ENCODE measurements at places on chromosomes 16 and 17.
A peak's percentile ranks its signal among the peaks of the same experiment; 100 is the strongest.

DNA sequence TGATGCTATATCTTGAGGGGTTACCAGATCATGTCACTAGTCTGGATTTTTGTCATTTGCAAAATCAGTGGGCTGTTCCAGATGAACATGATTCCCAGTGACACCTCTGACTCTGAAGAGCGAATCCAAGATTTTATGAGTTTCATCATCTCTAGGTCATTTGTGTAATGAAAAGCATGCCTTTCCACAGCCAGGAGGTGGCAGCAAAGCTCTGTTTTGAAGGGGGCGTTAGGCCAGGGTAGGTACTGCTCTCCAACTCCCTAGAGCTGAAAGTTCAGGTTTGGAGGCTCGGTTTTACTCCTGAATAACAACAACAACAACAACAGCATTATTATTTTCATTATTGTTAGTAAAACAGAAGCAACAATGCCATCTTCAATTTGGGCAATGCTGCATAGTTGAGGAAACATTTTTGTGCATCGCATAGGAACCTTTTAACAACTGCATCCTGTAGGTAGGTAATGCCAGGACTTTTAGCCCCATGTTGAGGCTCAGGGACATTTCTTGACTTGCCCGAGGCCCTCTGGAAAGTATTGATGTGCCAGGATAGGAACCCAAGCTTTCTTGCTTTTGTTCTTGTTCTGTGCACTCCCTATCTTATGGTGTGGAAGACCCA is 77.0 kb downstream of the MYH13 start:
- no peak for DNase-seq

DNA sequence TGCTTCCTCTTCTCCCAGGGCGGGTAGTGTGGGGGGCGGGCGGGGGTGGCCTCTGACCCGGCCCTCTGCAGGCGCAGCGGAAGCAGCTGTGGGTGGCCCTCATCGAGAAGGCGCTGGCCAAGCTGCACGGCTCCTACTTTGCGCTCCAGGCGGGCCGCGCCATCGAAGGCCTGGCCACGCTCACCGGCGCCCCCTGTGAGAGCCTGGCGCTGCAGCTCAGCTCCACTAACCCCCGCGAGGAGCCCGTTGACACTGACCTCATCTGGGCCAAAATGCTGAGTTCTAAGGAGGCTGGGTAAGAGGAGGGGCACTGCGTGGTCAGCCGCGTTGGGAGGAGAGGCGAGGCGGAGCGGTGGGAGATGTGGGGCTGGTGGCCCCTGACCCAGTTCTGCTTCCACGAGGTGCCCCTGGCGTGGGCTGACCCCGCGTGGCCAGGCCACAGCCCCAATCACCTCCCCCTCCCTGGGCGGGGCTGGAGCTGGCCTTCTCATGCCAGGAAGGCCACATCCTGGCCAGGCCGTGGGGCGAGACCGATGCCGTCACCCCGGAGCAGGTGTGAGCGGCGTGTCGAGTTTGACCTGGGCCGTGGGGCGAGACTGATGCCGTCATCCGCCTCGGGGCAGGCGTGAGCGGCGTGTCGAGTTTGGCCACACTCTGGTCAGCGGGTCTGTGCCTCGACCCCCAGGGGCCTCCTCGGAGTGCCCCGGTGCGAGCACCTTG is 10.5 kb upstream of the PRR35 start:
- no peak for DNase-seq

GRCh38 chr17:44546671-44547606 is 10.3 kb upstream of the FZD2 start:
- no peak for DNase-seq

DNA sequence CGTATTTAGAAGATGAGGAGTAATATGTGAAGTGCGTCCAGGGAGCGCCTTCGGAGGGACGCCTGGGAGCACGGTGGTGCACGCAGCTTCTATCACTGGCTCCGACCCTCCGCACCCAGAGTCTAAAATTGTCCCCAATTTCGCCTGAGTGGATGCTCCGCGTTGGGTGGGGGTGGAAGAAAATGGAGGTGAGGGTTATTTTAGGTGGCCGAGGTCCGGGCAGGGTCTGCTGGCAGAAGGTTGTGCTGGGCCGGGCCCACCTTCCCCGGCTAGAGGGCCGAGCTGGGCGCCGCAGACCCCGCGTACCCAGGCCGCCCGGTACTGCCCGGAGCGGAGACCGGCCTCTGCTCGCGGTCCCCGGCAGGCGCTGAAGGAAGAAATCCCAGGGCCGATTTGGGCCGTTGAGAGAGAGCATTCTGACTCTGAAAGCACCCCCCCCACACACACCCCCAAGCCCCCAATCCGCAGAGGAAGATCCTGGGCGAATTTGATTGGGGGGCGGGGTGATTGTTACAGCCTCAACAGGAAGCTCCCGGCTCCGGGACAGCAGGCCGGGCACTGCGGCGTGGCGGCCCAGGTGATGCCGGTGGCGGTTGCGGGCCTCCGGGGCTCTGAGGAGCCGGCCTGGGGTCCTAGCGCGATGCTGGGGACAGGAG is 3.0 kb downstream of the BAHCC1 start:
- DNase-seq = no peak

DNA sequence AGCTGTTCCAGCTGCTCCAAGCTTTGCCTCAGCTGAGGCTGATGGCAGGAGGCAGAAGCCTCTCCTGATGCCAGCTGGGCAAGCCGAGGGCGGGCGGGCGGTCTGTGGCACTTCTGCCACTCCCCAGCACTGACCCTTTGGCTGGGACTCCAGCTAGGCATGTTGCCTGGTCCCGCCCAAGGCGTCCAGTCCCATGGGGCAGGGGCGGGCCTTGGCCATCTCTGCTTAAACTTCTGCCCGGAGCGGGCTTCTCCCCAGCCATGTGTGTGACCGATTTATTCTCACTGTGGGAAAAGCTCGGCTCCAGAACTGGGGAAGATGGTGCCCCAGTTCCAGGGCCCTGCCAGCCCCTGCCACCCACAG is 349.1 kb downstream of the SEC14L1 start:
- no peak for DNase-seq

DNA sequence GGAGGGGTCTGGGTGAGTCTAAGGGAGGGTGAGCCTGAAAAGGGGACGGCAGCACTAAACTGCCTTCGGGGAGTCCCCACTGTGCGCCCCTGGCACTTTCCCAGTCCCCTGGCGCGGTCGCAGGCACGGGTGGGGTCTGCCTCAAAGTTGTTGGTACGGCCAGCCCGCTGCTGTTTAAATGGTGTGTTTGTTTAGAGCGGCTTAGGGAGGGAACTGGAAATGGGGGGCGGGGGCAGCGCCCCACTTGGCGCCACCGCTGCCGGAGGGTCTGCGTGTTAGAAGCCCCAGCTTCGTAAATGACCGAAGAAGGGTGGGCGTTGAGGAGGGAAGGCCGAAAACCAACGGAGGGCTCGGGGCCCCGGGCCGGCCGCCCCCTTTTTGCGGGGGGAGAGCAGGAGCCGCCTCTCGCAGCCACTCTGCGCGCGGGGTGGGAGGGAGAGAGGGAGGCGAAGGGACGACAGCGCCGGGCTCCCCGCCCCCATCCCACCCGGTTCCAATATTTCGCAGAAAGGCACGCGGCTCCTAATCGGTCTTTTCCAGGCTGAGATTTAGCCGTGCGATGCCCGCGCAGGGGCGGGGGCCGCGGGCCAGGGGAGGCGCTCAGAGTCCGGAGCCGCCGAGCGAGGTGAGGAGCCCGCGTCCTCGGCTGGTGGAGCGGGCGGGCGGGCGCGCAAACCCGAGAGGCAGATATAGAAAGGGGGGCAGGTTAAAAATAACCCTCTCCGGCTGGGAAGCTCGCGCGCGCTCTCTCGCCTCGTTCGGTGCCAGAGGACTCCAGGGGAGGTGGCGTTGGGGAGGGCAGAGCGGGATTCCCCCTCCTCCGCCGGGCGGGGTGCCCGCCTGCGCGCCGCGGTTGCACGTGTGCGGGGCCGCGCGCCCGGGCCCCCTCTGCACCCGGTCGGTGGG is 54.9 kb downstream of the SREBF1 start:
- DNase-seq = no peak

DNA sequence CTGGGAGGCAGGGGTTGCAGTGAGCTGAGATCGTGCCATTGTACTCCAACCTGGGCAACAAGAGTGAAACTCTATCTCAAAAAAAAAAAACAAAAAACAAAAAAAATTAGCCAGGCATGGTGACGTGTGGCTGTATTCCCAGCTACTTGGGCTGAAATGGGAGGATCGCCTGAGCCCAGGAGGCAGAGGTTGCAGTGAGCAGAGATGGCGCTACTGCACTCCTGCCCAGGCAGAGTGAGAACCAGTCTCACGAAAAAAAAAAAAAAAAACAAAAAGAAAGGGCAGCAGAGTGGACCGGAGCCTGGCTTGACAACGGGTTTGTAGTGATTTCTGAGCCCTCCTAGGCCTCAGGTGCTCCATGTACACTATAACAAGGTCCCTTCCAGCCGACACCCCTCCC is 33.1 kb downstream of the PEMT start:
- DNase-seq = no peak

DNA sequence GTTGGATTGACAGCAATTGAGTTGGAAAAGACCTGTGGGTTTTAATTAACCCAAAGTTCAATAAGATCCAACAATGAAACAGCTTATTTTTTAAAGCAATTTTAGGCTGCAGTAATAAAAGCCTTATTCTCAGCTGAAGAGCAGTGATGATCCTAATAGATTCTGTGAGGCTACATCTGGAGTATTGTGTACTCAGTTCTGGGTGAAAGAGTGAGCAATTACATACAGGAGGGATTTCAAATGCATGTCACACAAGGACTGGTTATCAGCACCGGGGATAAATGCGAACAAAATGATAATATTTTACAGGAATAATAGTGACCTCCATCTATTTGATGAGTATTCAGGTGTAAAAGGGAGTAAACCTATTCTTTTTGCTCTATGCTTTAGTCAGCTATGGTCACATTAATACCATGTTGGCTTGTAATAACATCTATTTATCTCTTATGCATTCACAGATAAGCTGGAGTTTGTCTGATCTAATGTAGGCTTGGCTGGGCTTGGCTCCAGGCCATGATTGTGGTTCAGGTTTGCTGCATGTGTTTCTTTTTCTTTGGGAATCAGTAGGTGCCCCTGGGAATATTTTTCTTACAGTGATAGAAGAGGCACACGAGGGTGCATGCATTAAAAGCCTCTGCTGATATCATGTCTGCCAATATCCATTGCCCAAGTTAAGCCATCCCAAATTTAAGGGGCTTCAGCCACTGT is 22.2 kb upstream of the TOX3 start:
- DNase-seq = no peak

- no peak for DNase-seq
Measured at GRCh38 chr17:81448950-81449349, 53.7 kb downstream of the BAHCC1 start.

DNA sequence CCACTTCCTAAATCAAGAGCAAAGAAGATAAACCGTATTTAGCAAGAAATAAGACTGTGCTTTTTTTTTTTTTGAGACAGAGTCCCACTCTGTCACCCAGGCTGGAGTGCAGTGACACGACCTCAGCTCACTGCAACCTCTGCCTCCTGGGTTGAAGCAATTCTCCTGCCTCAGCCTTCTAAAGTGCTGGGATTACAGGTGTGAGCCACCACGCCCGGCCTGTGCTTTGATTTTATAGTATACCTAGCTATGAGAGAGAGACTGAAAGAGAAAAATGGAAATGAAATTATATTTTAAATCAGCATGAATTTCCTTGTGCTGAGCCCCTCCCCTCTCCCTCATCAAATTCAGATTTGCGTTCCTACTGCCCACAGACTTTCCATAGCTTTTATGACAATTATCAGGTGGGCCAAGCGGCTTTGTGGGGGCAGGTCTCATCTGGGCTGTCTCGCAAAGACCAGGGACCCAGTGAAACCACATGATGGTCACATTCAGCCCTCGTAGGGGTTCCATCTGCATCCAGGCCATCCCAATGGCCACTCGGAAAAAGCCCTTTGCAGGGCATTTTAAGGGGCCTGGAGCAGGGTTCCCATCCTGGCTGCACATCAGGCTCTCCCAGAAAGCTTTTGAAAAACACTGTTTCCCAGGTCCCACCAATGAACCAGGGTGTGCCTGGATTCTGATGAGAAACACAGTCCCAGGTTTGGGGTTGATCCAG is 8.5 kb downstream of the CACNG1 start:
- no peak for DNase-seq

GRCh38 chr17:57091186-57091618 is 6.2 kb downstream of the AKAP1 start:
- no peak for DNase-seq

GRCh38 chr16:52528393-52529065 is 18.4 kb downstream of the TOX3 start:
- DNase-seq = no peak

- DNase-seq = peak; percentile 20
Measured at GRCh38 chr16:67278773-67279295, 498 bp upstream of the PLEKHG4 start.

DNA sequence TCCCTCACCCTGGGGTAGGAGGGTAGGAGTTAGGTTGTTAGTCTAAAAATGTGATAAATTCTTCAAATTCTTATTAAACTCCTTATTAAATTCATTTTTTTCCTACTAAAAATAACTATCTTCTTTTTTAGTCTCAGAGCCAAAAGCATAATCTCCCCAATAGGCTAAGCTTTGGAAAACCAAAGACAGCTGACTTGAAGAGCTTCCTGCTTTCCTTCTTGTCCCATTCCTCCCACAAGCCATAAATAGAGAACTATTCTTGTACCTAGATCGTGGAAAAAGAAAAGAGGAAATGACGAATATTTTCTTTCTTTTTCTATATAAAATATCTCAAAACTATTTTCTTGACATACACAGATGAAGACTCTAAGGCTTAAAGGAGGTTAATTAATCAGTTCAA is 486.9 kb downstream of the CDH8 start:
- DNase-seq = no peak

DNA sequence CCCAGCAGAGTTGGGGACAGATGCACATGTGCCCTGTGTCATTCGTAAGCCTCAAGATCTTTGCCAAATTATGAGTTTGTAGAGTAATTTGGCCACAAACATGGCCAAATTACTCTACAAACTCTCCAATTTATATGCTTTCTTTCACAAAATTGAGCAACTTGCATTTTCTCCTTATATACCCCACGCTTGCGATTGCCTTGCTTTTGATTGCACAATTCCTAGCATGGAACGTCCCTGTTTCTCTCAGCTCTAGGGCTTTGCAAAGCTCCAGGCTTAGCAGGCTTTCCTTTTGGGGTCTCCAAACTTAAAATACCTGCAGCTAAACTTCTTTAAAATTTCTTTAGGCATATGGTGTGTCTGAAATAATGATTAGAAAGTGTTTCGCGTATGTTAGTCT is 28.5 kb upstream of the MAF start:
- no peak for DNase-seq

- DNase-seq = no peak
Measured at GRCh38 chr16:31471875-31472708, at the start of gene TGFB1I1. TGFB1I1 (plus strand) TSS chr16:31472152; CDS start chr16:31472189, 37 bp downstream.

DNA sequence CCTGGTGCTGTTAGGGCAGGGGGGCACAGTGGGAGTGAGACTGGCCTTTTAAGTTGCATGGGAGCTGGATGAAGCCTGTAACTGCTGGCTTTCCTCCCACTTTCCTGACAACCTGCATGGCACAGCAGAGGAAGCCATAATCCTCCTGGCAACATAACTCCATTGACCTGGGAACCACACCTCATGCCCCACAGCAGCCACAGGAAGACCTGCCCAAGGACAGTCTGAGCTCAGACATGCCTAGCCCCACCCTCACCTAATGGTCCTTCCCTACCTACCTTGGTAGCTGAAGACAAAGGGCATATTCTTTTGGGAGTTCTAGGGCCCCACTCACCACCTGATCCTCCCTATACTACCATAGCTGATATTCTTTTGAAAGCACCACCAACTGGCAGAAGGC is 482.2 kb upstream of the TOM1L1 start:
- no peak for DNase-seq

- no peak for DNase-seq
Measured at GRCh38 chr17:57541472-57542394, 203.4 kb downstream of the CCDC182 start.

All from memory B cell (primary cell).